ENCODE measurements at places on chromosomes 7 and 10.

DNA sequence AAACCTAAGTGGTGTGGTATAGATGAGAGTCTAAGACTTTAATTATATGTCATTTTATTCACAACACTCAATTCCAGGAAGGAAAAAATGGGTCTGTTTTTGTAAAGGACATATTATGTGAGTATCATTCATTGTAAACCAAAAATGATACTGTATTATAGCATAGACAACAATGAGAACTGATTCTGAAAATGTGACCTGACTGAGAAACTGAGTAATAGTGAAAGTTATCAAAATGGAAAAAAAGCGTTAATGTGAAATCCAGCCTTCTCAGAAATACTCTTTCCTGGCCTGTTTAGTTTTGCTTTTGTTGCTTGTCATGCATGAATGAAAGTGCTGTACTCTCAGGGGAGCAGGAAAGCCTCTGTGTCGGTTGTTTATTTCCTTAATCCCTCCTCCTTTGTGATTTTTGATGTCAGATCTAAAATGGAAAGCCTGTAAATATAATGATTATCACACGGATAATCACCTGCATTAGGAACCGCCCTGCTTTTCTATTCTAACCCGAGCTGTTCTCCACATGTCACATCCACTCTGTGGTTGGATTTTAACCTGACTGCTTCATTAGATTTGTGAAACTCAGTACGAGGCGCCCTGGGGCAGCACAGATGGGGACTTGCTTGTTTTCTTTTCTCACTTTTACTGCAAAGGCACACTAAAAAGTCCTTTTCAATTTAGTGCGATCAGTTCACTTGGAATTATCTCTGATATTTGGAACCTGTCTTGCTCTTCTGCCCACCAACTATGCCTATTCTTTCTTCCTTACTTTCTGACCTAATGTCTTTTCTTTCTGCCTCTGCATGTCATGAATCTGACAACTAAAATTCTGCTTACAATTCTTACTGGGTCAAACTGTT is 240.9 kb upstream of the KAT6B start:
- DNase-seq: peak; percentile 15

DNA sequence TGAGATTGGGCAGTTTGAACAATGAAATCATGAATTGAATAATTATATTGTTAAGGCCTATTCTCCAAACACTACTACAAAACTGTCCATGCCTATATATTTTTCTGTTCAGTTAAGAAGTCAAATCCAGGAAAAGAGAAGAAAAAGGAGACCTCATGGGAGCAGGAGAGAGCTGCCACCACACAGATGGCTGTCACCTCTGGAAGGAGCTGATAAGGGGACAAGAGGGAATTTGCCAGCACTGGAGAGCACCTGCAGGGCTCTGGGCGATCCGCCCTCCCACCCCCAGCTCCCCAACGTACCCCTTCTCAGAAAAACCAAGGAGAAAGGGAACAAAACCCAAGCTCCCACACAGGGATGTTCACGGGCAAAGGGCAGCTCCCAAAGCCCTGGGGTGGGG is 227.8 kb downstream of the TNS3 start:
- DNase-seq: no peak

DNA sequence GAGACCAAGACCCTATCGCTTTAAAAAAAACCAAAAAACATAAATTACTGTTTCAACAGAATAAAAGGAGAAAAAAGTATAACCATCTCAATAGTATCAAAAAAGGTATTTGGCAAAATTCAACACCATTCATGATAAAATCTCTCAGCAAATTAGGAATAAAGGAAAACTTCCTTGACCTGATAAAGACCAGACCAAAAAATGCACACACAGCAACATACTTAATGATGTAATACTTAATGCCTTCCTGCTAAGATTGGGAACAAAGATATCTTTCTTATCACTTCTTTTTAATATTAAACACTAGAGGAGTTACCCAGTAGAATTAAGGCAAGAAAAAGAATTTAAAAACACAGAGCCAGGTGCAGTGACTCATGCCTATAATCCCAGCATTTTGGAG is 79.3 kb downstream of the CNOT4 start:
- no peak for DNase-seq

GRCh38 chr10:57996536-57996935 is 271.2 kb downstream of the IPMK start:
- no peak for DNase-seq

GRCh38 chr10:88896994-88897853 is 17.2 kb downstream of the STAMBPL1 start:
- no peak for DNase-seq

DNA sequence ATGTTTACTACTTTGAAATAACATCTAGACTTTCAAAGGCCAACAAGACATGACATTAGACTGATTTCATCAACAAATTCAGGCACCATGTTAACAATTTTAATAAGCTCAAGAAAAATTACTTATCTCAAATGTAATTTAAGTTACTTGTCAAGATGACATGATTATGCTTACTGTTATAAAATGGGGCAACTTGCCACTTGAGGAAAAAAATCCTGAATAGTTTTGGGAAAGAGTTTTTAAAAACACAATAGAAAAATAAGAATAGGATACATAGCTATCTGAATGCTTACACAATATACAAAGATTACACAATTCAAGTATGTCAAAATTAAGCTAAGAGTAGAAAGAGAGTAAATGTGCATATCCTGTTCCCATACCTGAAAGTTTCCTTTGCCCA is 85.4 kb downstream of the RNF32 start:
- DNase-seq: no peak

GRCh38 chr7:23470330-23471105 is at the start of gene IGF2BP3:
Gene IGF2BP3, minus strand, starts transcription at chr7:23470491. Its CDS starts 381 bp downstream, at chr7:23470110.
- no peak for DNase-seq

DNA sequence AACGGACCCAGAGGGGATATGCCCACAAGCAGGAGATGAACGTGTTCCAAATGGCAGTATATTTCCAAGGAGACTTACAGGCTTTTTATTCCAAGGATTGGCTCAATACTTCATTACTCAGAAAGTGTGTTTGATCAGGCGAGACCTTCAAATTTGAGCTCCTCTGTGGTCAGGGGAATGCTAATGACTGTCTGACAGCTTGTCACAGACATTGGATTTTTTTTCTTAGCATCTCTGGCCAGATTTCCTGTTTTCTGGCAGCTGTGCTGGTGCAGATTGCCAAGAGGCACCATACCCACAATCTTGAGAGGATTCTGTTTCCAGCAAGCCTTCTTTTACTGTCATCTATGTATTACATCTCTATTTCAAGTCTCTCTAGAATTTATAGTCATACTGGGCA is 93.8 kb downstream of the C1GALT1 start:
- no peak for DNase-seq

GRCh38 chr7:142030848-142031247 is 35.2 kb downstream of the MGAM start:
- DNase-seq: no peak

DNA sequence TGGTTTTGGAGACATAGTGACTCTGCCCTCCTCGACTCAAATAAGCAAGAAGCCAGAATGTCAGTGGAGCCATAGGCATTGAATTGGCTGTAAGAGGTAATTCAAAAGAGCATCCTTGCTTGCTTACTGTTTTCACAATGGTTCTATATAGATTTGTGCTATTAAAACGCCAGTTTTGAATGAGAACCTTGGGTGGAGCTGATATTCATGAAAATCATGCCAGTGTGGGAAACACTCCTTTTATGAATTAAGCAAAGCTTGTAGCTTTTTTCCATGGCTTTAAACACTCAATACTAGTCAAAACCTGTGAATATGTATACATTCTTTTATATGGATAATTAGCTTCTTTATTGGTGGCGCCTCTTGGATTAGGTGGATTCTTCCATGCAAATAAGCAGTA is 252.5 kb downstream of the SLC25A13 start:
- DNase-seq: no peak

DNA sequence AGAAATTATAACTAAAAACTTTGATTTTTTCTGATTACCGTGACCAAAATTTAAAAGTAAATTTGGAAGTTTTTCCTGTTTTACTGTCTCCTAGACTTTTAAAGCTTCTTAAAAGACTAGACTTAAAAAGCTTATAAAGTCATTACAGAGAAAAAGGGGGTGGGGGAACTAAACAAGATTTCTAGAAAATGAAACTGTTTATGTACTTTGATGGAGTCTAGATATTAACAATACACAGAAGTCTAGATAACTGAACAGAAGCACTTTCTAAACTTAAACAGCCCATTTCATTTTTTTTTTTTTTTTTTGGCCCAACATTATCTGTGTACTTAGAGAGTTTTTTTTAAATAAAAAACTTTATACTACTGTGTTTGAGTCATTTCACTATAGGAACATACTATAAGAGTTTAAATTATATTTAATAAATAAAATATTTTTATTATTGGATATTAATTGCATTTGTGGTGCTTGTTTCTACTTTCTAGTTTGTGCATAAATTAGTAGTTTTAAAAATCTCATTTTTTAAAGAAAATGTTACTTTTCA is 98.5 kb downstream of the PHTF2 start:
- no peak for DNase-seq

GRCh38 chr10:2984682-2985081 is 82.7 kb upstream of the PFKP start:
- DNase-seq: no peak

DNA sequence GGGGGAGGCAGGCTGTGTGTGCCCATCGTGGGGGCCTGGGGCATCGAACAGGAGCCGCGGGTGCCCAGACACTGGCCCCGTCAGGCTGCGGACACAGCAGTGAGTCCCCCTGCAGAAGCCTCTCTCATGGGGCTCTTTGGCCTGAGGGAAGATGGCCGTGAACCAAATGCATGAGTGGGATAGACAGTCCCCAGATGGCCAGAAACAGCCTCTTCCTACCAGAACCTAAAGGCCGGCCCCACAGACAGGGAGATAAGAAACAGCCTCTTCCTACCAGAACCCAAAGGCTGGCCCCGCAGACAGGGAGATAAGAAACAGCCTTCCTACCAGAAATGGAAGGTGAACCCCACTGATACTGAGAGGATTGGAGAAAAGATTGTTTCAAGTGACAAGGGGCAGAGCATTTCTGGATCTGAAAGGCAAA is 16.6 kb downstream of the IDI2 start:
- DNase-seq: no peak

- DNase-seq: no peak
Observed at GRCh38 chr7:12458520-12459131, 55.0 kb upstream of the VWDE start.
